Kidney tubule cell (primary cell): ENCODE measurements at places on chromosomes 7 and 10.

GRCh38 chr10:44361109-44361508 is 23.8 kb downstream of the CXCL12 start:
- DNase-seq = no peak

DNA sequence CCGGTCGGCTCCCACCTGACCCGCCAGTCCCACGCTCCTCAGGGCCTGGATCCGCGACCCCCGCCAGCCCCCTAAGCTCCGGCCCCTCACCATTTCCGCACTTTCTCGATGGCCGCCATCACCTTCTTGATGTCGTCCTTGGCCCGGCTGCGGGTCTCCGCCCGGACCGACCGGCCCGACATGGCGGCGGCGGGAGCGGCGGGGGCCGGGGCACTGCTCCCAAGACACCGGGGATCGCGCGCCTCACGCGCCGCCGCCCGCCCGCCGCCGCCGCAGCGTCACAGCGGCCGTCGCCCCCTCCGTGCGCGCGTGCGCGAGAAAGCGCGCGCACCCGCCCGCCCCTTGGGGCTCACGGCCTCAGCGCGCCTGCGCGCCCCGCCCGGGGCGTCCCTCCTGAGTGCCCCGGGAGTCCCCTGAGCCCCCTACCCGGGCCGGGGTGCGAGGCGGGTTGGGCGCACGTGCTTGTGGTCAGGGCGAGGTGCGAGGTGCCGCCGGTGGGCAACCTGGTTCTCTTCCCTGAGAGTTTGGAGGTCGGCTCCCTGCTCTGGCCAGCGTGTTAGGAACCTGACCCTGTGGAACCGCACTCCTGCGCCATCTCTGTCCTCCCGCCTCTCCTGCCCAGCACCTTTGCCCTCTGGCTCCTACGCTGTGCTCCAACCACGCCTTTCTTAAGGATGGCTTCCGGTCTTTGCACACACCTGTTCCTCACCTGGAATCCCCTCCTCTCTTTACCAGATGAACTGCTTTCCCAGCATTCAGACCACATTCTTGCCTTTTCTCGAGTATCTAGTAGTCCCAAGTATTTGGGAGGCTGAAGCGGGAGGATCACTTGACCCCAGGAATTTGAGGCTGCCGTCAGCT is at the start of gene BCL7B:
Gene BCL7B, minus strand, starts transcription at position 294 of the 861 bp plus-strand sequence. Its CDS starts 112 bp downstream, at position 182.
- DNase-seq = peak; percentile 81

DNA sequence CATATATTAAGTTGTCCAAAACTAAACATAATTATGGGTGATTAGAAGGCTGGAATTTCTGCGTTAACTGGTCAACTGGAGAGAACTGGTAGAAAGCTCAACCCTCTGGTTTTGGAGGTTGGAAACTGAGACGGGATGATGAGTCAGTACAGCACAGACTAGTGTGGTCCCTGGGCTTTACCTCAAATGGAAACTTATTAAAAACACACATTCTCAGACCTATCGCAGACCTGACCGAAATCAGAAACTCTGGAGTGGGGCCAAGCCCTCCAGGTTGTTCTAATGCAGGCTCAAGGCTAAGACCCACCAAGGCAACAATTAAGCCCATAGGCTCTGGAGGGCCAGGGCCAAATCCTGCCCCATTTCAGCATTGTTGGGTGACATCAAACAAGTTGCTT is 136.9 kb downstream of the KCNMA1 start:
- DNase-seq = peak; percentile 75

GRCh38 chr10:89814278-89814677 is 112.9 kb downstream of the KIF20B start:
- no peak for DNase-seq

GRCh38 chr10:32004161-32004591 is 52.0 kb downstream of the KIF5B start:
- no peak for DNase-seq

- DNase-seq = peak; percentile 45
These were observed 44.6 kb upstream of the RSBN1L start for GRCh38 chr7:77651575-77652162.

GRCh38 chr10:91598211-91598977 is 34.5 kb downstream of the PPP1R3C start:
- DNase-seq = peak; percentile 86

- no peak for DNase-seq
These were observed at the start of gene MMP21 for GRCh38 chr10:125775491-125776106. TSS of gene MMP21 (minus strand) at chr10:125775821. CDS start at chr10:125775821, 0 bp downstream.

GRCh38 chr7:156673454-156673853 is 32.9 kb downstream of the RNF32 start:
- DNase-seq = no peak

DNA sequence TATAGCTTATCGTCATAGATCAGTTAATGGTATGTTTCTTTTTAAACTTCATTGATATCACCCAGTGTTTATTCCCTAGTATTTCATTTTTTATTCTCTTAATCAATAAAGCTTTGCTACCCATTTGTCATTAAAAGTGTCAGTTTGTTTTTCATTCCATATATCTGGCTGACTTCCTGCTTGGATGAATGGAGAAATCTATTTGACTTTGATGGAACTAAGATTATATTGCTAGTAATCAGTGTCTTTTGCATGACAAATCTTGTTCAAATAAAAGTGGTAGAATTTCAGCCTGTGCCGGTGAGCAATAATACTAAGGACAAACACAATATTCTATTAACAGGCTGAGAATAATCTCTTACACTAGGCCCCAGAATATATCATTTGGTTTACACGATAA is 203.3 kb downstream of the SEC23IP start:
- DNase-seq = no peak

DNA sequence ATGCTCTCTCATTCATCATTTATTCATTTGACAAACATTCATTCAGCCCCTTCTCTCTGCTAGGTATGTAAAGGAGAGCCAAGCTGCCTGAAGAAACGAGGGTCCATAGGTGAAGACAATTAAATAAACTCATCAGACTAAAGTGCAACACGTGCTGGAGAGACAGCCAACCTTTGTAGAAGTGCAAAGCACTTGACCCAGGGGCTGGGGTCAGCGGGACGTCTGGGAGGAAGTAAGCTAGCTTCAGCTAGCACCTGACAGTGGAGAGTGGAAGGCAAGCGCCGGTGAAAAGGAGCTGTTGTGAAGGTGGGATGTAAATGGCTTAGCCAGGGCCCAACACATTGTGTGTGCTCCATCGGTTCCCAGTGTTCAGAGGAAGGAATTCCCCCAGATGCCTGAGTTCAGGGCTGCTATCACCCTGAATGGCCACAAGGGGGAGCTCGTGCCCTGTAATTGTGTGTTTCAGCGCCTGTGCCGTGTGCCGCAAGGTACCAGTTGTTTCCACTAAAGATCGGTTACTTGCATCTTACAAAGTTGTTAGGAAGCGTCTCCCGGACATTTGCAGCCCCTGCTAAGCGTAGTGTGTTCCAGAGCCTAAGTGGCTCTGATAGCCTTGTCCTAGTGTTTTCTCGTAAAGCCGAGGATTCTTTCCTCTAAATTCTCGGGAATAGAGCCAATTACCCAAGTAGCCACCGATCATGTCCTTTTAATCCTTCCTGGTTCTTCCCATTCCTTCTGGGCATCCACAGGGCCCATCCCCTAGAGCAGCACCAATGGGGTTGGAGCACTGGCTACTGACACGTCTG is 30.6 kb downstream of the TLX1 start:
- DNase-seq = peak; percentile 70

DNA sequence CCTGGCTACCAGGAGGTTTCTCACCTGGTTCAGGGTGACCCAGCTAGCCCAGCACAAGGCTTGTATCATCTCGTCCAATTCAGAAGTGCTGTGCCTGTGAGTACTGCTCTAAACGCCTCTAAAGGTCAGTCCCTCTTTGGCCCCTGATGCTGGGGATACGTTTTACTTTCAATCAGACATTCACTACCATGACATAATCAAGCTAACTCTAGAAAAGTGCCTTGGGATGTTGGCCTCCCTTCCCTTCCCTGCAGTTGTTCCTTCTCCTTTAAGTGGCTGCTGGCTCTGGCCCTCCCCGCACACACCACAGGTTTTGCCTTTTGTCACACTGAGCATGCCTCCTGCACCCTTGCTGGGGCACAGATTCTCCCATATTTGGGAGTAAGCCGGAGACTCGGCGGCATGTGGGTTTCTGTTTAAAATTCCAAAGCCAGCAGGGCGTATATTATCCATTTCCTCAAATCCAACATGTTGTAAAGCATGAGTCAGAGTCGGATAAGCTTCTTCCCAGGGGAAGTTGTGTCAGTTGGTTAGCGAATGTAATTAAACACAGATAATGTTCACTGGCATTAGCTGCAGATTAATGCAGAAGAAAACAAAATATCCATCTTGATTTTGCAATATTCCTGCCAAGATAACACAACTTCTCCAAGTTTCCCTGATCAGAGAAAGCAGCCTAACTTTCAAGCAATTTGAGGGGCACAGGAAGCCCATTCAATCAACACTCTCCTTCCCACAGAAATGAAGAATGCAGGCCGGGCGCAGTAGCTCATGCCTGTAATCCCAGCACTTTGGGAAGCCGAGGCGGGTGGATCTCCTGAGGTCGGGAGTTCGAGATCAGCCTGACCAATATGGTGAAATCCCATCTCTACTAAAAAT is 31.8 kb upstream of the VCL start:
- DNase-seq = peak; percentile 100

DNA sequence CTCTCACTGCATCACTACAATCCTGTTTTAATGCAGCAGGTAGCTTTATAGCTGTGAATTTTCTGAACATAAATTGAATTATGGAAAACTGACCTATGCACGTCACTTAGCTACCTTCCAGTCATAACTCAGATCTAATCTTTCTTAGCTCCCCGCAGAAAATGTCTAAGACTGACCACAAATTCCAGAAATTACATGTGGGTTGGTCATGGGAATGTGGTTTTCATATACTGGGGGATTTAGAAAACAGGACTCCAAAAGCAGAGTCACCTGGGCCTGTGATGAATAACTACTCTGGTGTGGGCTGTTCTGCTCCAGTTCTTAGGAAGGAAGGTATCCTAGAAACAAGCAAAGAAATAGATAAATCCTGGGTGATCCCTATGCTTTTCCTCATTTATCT is 178.4 kb upstream of the LRRTM3 start:
- DNase-seq = peak; percentile 97
